Type B pancreatic cell (in vitro differentiated cells): ENCODE measurements at places on chromosomes 6 and 20. TPM values are rescaled to one million over a fixed set of nuclear protein-coding genes. Genes with fewer than 3 reads are reported as not detected.

DNA sequence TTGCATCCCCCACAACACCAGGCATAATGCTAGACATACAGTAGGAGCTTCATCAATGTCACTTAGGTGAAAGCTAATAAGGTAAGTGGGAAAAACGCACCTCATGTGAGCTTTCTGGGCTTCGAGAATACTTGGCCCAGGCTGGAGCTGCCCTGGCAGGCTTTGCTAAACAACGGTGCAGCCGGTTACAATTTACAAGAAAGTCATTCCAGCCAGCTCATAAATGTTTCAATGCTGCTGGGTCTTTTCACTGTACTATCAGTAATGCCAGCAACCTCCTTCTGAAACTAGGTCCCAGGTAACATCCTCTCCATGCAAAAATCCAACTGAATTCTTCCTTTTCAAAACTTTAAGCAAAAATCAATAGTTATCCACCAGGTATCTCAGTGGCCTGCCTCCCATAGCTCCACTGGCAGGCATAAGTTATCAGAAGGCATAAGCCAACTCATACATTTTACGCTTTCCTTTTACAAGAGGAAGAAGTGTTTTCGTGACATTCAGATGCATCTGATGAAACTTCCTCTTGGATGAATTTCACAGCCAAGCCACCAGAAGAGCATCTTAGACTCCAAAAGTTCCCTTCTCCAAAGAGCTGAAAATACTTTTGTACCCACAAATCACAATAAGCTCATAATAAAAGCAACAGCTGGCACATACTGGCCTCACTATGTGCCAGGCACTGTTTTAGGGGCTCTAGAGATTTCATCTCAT, 56.3 kb downstream of the RTN4IP1 start:
- no peak for DNase-seq

- DNase-seq: no peak
Observed at GRCh38 chr20:34977365-34978091, 21.9 kb downstream of the MYH7B start.

GRCh38 chr6:5956939-5957338, 49.8 kb downstream of the NRN1 start:
- no peak for DNase-seq

DNA sequence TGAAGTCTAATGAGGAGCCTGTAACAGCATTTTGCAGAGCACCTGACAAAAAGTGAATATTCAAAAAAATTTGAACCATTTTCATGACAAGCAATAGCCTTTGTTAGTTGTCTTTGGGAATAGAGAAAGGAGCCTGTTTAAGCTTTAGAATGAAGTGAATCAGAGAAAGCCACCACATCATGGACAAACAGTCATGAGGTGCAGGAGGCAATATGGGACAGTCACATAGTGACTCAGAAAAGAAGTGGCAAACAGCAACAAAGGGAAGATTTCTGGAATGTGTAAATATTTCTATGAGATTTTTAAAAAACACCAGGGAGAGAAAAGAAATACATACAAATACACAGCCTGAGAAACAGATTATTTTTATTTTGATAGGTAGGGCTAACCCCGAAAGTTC, 6.6 kb downstream of the KLHL31 start:
- no peak for DNase-seq

GRCh38 chr6:26105842-26106241, 18.6 kb downstream of the HFE start:
- no peak for DNase-seq

- no peak for DNase-seq
Observed at GRCh38 chr20:36307412-36308325, 1.5 kb downstream of the DLGAP4 start.

GRCh38 chr6:131161987-131162386, 26.7 kb downstream of the AKAP7 start:
- no peak for DNase-seq

- no peak for DNase-seq
Observed at GRCh38 chr20:61252601-61253263, 671 bp downstream of the CDH4 start.

GRCh38 chr6:10386220-10386619, 28.7 kb downstream of the TFAP2A start:
- DNase-seq: no peak

GRCh38 chr6:119158057-119158848, 79.8 kb upstream of the FAM184A start:
- DNase-seq: no peak

DNA sequence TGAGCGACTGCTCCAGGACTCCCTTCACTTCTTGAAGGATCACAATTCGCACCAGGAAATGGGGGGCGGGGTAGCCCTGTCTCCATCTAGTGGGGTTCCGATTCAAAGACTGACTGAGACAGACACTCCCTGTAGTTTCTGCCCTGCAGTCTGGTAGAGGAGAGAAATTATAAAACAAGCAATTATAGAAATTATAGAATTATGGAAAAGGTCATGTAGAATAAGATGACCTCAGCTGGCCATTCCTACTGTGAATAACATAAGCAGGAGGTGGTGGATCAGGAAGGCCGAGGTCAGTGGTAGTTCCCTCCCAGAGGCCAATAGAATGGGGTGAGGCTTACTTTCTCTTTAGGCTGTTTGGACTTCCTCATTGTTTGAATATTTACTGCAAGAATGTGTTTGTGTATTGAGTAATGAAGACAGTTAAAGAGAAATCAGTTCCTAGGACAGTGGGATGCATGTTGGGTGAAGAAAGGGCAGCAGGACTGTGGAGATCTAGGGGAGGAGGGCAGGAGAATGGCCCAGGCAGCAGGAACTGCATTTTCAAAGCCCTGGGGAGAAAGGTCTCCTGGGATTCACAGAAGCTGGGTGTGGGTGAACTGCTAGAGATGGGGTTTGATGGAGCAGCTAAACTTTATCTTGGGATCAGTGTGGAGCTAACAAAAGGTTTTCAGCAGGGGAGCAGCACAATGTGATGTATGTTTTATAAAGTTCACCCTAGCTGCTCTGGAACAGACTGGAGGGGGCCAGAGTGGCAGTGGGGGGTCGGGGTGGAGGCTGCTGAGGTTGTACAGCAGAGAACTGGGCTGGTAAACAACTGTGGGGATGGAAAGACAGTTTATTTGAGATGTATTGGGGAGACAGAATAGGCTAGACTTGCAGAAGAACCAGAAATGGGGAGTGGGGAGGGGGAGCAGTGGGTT, 2.1 kb downstream of the ZNF341 start:
- no peak for DNase-seq

DNA sequence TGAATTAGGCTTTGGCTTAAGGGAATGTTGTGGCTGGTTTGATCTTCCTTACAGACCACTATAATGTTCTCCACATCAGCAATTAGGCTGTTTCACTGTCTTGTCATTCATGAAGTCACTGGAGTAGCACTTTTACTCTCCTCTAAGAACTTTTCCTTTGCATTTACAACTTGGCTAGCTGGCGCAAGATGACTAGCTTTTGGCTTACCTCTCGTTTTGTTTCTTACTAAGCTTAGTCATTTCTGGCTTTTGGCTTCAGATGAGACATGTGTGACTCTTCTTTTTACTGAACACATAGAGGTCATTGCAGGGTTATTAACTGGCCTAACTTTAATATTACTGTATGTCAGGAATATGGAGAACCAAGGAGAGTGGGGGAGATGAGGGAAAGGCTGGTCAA, 143.2 kb downstream of the PTCHD4 start:
- DNase-seq: no peak

The RCAN2 gene
- total RNA-seq: 4.6 and 6.9 TPM in 2 replicates

The NANP gene
- 5.6 and 6.3 TPM in 2 replicates for total RNA-seq

The C6orf58 gene
- 0.63 TPM in 1 of 2 replicates, not detected in the other for total RNA-seq

The GSTA4 gene
- total RNA-seq: 51.0 and 72.9 TPM in 2 replicates

The WFDC5 gene
- 0.41 and 0.74 TPM in 2 replicates for total RNA-seq

The TMEM74B gene
- 10.7 and 12.0 TPM in 2 replicates for total RNA-seq
